ENCODE measurements at places on chromosomes 7 and 10. TPM values are rescaled to one million over a fixed set of nuclear protein-coding genes. Genes with fewer than 3 reads are reported as not detected.

DNA sequence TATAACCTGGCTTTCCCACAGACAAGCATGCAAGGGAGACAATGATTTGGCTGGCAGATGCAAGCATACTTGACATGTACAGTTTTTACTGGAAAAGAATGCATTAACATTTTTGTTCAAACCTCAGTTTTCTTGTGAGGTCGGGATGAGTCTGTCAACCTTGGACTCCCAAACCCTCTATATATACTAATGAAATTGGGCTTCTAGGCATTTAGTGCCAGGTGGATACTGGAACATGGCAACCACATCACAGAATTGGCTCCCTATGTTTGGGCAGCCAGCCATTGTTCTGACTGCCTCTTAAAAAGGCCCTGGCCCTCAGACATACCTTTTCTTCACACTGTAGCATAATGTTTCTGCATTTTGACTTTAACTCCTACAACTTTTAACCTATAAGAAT is 39.1 kb downstream of the CDK6 start:
- peak; percentile 29 for DNase-seq

The CDC14C gene
- total RNA-seq, result 0.11 TPM

The GIMAP1 gene
- not detected for total RNA-seq

DNA sequence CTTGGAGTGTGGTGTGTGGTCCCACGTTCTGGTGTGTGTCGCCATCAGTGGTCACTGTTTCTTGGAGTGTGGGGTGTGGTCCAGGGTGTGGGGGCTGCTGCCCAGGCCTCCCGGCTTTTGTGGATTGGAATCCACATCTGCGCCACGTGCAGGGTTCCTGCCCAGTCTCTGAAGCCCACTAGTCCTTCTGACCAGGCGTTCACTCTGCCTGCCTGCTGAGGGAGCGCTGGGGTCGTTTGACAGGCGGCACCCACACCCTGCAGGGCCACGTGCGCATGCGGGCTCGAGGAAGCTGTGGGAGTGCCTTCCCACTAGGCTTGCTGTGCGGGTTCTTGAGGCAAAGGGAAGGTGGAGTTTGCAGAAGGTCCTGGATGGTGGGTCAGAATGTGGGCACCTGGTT is 51.4 kb downstream of the INPP5A start:
- no peak for DNase-seq

Data from GM23248 (cell line).